ENCODE measurements at places on chromosomes 5 and 9.

- no peak for DNase-seq
These were observed 4.9 kb upstream of the FRRS1L start for GRCh38 chr9:109171926-109172325.

GRCh38 chr9:137115394-137116026, 977 bp upstream of the DPP7 start:
- no peak for DNase-seq

DNA sequence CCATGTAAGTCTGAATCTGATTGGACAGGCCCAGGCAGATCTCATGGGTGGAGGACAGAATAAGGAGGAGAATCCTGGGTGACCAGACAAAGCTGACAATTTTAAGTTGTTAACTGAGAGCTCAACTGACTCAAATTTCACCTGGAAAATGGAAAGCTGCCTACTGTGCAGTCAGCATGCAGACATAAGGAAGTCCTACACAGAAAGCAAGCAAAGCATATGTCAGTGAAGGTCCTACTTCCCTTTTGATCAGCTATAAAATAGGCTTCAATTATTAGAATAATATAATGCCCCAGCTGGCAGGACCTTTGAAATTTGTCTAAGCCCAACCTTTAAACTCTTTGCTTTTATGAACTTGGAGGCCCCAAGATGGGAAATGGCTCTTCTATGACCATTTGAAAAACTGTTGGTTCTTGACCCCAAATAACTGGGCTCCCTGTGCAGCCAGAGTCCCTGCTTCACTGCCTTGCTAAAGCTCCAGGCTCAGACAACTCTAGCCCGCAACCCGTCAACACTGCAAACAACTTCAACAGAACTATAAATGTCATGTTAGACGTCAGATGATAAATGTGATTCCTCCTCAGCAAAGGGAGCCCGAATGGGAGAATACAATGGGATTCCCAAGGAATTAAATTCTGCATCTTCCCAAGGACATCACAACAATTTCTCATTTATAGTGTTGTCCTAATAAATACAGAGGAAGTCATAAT, 118.9 kb upstream of the ADRA1B start:
- DNase-seq = no peak

DNA sequence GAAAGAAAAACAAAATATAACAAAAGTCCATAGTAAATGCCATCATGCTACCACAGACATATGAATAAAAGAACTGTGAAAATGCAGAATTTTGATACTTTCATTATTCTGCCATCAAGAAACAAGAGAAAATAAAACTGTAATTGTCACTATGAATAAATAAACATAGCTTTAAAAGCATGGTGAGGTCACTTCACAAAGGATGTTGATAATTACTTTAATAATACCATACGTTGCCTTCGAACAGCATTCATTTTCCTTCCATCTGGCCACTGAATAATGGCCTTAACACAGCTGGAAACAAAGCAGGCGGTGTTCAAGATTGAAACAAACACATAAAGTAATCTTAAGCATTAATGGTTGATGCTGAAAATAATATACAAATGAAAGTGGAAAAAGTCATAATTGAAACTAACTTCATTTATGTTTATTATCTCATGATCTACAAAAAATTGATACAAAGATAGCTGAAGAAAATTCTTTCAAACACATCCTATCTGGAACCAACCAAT, 102.0 kb downstream of the AGTPBP1 start:
- DNase-seq = no peak

GRCh38 chr5:143331956-143332355, 71.5 kb downstream of the NR3C1 start:
- no peak for DNase-seq
